Activated T-cell treated with anti-CD3 and anti-CD28 coated beads for 48 hours (primary cell): ENCODE measurements at places on chromosomes 2 and 18.
A peak's percentile ranks its signal among the peaks of the same experiment; 100 is the strongest.

DNA sequence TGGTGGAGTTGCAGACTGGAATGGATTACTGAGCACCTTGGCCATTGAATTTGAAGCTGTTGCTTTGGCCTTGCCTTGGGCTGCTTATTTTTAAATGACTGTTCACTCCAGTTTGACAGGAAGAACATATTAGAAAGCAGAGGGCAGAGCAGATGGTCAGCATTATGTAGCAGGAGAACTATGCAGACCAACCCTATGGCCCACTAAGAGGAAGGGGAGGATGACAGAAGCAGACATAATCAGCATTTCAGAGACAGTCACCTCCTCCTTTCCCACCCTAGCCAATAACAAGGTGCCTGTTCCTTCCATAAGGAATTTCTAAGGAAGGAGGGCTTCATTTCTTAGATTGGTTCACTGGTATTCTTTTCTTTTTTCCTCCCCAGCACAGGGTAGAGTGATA is 2.4 kb downstream of the CHRNA1 start:
- no peak for DNase-seq

- DNase-seq = no peak
Measured at GRCh38 chr18:67577386-67577785, 60.9 kb upstream of the DSEL start.

GRCh38 chr2:191501561-191502168 is 176.3 kb upstream of the NABP1 start:
- no peak for DNase-seq

GRCh38 chr2:229870903-229871656 is 50.7 kb downstream of the TRIP12 start:
- DNase-seq = no peak

DNA sequence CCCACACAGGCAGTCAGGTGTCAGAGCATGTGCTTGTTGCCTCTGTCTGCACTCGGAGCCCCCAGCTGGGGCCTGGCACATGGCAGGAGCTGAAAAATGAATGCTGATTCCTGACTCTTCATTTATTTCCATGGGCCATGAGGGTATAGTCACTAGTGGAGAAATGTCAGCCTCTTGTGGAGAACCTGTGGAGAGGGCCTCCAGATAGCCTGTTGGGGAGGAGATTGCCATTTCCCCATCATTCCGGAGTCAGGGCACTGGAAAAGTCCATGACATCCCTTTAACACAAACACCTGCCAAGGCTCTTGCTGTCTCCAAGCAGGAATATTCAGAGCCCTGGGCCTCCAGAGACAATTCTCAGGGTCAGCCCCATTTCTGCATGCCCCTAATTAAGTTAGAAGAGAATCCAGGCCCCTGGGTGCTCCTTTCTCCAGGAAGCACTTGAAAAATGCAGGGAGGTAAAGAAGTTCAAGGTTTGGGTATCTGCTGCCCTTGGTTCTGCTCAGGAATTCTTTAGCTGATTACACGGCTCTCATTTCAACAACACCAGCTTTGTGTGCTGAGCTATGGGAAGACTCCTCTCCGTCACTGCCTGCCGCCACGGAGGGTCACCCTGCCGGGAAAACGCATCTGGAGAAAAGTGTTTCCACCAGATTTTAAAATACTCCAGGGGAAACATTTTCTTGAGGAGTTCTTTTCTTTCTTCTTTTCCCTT is 311.3 kb downstream of the MYCN start:
- DNase-seq = no peak

DNA sequence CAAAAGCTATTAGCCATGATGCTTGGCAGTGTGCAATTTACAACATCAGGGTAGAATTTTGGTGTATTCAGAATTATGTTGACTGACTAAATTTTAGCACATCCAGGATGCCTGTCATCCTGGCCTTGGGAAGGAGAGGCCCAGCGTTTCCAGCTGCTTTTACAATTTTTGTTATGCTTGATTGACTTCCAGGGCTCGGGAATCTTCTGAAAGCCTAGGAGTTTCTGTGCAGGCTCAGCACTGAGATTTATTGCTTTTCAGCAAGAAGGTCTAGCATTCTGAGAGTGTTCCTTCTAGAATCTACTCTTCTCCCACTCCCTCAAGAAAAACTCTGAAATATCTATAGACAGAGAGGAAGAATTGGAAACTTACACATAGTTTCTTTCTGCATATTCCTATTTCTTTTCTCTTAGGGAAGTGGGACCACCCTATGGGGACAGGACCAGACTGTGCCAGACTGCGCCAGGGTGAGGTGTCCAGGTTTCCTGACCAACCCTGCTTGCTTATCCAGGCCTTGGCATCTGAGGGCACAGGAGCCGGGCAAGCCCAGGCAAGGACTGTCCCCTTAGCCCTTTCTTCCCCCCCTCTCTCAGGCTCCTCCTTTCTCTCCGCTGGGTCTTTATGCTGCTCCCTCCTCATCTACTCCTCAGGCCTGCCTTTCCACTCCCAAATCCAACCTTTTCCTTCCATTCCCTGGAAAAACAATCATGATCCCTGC is 26.9 kb downstream of the MAIP1 start:
- DNase-seq = no peak

- DNase-seq = no peak
Measured at GRCh38 chr2:60496475-60496874, 57.0 kb downstream of the BCL11A start.

DNA sequence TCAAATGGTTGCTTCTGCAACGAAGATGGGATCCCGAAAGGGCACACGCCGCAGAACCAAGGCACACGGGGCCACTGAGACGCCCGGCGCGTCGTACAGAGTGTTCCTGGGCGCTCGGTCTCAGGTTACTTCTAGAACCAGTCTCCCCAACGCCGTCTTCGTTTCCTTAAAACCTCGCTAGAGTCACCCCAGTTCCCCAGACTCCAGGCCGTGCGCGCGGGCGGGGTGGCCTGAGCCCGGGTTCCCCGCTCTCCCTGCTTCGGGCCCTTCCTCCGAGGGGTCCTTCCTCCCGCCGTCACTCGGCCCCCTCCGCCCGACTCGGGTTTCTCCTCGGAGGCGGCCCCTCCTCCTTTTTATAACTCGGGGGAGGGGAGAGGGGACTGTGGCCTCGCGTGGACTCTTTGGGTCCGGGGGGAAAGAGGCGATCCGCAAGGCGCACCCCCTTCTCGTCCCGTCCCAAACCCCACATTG is 774 bp upstream of the FZD7 start:
- peak; percentile 27 for DNase-seq

DNA sequence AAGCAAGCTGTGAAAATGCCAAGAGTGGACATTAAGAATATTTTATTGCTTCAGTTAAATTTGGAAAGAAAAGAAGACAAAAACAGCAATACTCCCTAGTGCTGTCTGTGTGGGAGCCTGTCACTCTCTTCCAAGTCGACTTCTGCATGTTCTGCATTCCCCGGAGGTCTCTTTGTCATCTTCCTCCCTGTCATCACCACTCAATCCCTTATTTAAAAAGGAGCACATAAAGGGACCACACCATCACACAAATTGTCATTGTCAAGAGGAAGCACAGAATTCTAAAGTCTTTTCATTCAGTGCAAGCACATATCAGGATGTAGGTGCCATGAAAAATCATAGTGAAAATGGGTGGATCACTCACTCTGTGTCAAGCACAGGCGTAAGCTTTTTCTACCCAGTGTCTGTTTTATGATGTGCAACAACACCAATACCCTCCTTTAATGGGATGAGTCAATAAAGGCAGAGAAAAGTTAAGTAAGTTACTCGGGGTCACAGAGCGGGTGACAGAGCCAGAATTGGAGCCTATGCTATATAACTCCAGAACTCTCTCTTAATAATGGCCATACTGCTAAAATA is 222.4 kb upstream of the HNMT start:
- no peak for DNase-seq

- DNase-seq = no peak
Measured at GRCh38 chr2:54813584-54813983, 90.1 kb downstream of the EML6 start.

- DNase-seq = no peak
Measured at GRCh38 chr2:79155826-79156476, 3.6 kb downstream of the REG3A start.

DNA sequence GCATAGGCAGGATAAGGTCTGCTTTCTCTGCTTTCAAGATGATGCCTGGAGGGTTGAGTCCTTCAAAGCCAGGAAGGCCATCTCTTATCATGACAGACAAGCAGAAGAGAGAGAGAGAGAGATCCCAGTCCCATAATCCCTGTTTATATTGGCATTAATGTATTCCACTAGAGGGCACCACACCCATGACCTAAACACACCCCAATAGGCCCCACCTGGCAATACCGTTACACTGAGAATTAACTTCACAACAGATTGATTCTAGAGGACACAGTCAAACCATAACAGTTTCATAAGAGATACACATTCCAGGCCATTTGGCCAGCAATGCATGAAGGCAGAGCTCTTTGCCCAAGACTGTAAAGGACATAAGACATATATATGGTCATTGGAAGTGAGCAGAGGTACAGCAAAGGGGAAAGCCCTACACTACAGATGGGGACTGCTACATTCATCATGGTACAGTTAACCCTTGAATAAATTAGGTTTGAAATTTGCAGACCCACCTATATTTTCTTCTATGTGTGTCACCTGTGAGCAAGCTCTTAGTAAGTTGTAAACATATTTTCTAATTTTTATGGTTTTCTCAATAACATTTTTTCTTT is 1516.1 kb downstream of the RPIA start:
- DNase-seq = no peak

DNA sequence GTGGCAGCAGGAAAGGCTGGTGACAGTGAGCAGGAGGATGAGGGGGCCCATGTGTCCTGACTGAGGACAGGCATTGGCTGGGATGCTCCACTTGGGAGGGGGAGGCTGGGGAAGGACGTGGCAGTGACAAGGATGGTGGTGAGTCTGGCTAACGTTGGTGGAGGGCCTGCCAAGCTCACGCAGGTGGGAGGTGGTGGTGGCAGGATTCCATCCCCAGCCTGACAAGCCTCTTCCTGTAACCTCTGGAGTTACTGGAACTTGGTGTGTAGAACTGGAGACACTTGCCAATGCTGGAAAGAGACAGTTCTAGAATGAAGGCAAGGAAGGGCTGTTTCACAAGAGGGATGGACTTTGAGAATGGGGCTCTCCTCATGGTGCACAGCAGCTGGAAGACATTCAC is 8.2 kb downstream of the PROM2 start:
- no peak for DNase-seq

GRCh38 chr18:34993289-34993688 is 47.9 kb upstream of the MAPRE2 start:
- no peak for DNase-seq

DNA sequence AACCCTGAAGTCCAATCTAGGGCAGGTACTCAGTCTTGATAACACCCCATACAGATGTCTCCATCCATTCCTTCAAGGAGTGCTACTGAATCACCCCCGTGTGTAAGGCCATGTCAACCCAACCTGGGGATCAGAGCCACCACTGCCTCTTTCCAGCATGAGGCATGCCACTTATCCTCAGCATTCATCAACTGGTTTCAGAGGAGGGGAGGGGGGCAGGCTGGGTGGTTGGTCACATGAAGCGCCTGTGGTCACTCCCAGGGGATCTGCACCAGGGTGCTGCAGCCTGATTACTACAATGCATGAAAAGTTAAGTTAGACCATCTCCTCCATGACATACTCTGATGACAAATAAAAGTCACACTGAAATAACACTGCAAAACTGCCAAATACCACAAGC is 65.0 kb downstream of the UXS1 start:
- DNase-seq = no peak

DNA sequence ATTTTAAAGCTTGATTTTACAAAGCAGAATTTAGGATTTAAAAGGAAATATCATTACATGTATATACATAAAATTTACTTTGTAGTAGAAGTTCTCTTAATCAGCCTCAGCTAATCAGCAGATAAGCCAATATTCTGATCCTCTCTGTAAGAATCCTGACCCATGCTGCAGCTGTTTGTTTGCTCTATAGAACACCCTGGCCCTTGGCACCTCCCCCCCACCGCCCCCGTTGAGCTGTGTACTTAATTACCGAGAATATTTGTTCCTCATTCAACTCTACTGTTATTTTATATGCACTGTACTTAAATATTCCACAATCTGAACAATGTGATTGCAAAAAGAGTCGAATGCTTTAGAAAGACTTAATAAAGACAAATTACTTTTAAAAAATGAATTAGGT is 98.0 kb downstream of the EVA1A start:
- DNase-seq = no peak

DNA sequence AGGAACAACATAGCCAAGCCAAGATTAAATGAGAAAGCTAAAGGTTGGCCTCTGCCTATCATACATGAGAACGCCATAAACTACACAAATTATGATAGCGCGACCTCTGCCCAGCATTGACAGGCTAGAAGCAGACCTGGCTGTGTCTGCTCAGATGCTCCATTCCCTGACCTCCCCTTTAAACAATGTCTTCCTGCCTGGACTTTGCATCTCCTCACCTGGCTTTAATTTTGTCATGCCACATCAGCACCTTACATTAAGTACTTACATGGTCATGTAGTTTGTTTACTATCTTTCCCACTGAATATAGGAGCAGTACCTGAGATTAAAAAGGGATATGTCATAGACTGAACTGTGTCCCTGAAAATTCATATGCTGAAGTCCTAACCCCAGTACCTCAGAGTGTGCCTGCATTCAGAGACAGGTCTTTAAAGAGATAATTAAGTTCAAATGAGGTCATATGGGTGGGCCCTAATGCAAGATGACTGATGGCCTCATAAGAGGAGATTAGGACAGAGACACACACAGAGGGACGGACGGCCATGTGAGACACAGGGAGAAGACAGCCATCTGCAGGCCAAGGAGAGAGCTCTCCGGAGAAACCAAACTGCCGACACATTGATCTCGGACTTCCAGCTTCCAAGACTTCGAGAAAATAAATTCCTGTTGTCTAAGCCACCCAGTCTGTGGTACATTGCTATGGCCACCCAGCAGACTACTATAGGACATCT is 103.7 kb downstream of the BIN1 start:
- no peak for DNase-seq

GRCh38 chr2:236676136-236676873 is 106.7 kb downstream of the ACKR3 start:
- DNase-seq = no peak

- DNase-seq = peak; percentile 3
Measured at GRCh38 chr2:68689553-68690537, 44.8 kb upstream of the ARHGAP25 start.

DNA sequence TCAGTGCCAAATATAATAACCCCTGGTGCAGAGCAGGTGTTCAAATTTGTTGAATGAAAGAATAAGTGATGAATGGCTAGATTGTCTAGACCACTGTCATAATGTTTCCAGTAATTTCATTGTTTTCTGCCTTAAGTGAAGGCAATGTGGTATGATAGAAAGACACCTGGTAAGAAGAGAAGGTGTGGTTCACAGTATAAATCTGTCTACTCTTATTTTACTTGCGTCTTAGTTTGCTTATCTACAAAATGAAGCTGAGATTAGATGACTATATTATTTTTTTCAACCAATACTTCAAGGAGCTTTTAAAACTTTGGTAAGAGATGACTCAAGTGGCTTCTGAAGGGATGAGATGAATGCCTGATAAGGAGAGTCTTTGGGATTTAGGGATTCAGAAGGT is 788.4 kb downstream of the EPHA4 start:
- no peak for DNase-seq

- DNase-seq = no peak
Measured at GRCh38 chr18:23493654-23494053, 9.7 kb upstream of the RMC1 start.

GRCh38 chr2:96412307-96413258 is 77.0 kb downstream of the NCAPH start:
- no peak for DNase-seq

- DNase-seq = no peak
Measured at GRCh38 chr2:191782351-191782750, 64.5 kb downstream of the CAVIN2 start.
